ENCODE measurements at places on chromosomes 1 and 21.

DNA sequence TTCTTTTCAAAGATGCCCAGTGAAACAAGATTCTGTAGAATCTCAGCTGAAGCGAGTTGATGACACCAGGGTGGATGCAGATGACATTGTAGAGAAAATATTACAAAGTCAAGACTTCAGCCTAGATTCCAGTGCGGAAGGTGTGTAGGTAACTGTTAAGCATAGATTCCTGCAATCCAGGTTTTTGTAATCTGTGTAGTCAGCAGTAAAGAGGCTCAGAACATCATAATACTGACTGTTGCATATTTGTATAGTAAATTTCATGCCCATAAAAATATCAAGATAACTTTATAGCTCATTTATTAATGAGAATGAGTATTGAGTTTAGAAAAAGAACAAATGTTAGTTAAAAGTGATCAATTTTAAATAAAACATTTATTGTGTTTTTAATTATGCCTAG, 32.2 kb downstream of the HENMT1 start:
- no peak for DNase-seq

DNA sequence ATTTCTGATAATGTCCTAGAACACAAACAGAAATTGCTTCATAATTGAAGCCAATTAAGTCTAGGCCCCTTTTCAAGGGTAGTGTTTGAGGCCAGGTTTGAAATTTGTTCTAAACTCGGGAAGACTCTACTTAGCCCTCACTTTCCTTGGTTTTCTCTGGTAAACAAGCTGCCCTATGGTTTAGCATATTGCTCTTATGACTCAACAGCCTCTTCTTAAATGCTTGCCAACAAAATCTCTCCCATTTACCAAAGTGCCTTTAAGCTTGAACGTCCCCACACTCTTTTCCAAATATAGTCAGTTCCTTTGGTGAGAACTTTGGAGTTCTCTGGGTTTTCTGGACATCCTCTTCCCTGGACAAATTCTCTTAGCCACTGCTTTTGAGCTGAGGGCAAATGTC, 5.8 kb upstream of the LCE6A start:
- DNase-seq: no peak

- no peak for DNase-seq
Measured at GRCh38 chr1:59554011-59554663, 257.2 kb downstream of the FGGY start.

- DNase-seq: no peak
Measured at GRCh38 chr1:86971778-86972177, 57.3 kb downstream of the HS2ST1 start.

DNA sequence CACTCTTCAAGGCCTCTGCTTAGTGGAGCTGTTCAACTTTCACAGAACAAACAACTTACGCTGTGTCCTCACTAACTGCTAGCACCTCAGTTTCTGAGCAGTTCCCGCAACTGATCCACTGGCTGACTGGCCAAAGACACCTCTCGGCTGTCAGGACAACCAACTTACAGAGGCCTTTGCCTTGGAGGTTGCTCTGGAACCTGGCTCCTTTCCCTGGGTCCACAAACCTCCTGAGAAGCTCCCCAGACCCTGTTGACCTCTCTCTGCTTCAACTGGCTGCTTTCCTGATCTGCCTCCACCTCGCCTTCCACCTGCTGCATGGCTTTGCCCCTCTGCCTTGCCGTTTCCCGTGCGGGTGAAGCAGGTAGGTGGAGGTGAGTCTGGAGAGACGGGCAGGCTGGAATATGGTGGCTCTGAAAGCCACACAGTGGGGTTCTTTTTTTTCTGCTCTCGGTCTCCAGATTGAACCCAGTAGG, 13.0 kb downstream of the BTBD19 start:
- DNase-seq: no peak

- no peak for DNase-seq
Measured at GRCh38 chr1:59139396-59139795, 157.5 kb upstream of the FGGY start.

DNA sequence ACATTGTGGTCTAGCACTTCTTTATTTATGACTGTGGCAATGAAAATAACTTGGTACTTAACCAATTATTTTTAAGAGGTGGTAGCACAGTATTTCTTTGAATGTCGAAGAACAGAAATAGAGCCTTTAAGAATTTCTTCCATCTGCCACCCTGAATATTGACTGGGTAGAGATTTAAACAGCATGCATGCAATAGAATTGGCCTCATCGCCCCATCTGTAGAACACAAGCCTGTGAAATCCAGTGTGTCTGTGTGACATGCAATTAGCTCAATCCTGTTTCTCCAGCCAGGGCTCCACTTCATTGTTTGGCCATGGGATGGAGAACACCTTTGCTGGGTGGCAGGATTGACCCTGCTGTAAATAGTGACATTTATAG, 17.1 kb upstream of the KLHDC8A start:
- DNase-seq: no peak

- DNase-seq: no peak
Measured at GRCh38 chr1:116674751-116675150, 7.2 kb upstream of the IGSF3 start.

DNA sequence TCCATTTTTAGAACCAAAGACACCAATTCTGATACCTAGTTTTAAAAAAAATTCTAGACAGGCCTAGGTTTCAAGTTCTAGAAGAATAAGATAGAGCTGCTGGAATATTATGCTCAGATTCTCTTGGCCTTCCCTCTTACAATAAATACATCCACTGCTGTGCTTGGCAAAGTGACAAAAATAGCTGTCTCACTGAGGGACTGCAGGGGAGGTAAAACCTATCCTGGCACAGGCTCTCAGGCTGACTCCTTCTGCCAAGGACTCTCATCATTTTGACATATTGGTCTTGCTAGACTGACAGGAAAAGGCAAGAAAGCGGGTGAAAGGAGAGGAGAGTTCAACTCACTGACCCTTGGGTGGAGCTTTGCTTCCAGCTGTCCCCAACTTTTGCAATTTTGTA, 197.0 kb upstream of the LHX8 start:
- no peak for DNase-seq

GRCh38 chr1:54950369-54951163, 29.9 kb upstream of the TMEM61 start:
- DNase-seq: peak; percentile 63

- DNase-seq: no peak
Measured at GRCh38 chr1:160647329-160647720, 481 bp upstream of the SLAMF1 start.

- DNase-seq: no peak
Measured at GRCh38 chr1:203467550-203467921, 8.1 kb upstream of the PRELP start.

DNA sequence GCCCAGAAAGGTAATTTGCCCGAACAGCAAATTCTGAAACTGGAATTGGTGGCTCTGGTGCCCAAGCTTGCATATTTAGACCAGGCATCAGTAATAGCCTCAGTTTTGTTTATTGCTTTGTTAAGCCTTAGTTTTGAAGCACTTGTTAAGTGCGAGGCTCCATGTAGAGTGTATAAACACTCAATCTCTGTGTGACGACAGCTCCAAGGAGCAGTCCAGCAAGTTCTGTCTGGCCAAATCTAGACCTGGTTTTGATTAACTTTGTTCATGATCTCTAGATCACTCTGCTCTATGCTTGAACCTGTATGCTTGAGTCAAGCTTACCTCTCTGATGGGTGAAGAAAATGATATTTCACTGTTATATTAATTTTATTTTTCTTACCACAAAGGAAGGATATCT, 37.4 kb downstream of the DOP1B start:
- no peak for DNase-seq

DNA sequence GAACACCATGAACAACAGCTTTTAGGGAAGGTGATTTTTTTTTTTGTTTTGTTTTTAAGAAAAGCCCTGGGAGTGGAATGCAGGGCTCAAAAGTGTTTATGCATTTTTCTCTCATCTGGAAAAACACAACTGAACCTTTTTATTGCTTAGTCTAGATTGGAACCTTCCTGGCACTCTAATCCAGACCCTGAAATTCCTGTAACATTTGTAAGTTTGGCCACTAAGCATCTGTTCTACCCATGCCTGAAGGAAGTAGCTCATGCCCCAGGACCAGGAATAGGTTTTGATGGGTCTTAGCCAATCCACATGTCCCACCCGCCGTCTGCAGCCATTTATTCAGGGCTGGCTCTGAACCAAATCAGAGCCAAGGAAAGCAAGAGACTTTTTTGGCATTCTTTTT, 39.7 kb upstream of the SLC2A1 start:
- no peak for DNase-seq

DNA sequence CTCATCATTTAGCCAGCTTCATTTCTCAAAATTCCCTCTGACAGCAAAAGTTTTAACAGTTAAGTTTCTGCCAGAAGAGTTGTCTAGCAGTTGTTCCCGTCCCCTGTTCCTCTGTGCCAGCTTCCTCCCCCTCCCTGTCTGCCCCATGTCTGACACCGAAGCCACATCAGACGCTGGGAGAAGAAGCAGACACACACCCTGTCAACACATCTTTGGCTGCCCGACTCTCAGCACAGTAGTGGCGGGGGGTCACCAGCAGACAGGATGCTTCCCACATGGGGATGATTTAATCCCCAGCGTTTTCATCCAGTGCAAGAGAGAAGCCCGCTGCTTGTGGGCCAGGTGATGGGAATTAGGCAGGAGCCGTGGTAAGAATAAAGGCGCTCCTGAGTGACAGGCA, 379.4 kb upstream of the RUNX1 start:
- peak; percentile 10 for DNase-seq

DNA sequence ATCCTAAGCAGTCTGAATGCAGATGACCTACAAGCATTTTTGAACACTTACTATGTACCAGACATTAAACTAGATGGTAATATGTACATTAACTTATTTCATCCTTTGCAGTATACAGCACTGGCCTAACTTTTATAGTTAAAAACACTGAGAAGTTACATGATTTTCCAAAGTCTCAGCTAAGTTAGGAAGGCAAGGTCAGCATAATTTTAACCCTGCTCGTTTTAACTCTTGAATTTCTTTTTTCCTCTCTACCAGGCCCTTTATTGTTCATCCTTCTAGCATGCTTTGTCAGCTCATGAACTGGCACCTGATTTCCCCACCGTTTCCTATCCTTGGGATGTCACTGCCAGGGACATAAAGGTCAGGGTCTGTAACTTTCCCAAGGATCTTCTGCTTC, 76.9 kb upstream of the ZC3H11B start:
- DNase-seq: no peak

- DNase-seq: no peak
Measured at GRCh38 chr1:181092056-181092455, 3.6 kb downstream of the IER5 start.

DNA sequence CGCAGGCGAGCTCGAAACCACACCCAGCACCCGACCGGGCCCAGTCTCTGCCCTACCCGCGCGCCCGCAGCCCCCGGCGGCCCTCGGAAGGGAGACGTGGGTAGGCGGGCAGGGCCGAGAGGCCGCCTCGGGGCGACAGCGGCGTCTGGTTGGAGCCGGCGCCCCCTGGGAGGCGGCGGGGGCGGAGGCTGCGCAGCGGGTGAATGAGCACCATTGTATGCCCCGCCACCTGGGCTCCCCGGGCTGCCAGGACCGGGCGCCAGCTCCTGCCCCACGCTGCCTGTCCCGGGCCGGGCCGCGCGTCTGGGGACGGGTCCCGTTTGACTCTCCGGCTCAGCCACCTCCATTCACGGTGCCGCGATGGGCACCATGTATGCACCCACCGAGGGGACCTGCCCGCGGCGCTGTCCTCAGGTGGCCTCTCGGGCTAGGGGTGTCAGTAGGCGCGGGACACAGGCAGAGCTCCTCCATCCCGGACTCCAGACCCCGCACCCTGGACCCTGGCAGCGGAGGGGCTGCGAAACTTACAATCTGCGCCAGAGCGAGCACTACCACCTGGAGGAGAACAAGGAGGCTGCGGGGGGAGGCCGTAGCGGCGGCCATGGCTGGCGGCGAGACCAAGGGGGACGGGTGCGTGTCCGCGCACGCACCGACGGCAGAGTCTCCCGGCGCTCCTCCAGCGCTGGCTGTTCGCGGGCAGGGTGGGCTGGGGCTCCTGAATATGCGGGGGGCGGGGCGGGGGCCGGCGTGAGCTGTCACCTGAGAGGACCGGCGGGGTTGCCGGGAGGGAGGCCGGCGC, at the start of gene COL9A2:
Gene COL9A2 (minus strand): TSS at position 692 of the 799 bp plus-strand sequence. CDS start 89 bp downstream, at position 603.
- peak; percentile 50 for DNase-seq

- no peak for DNase-seq
Measured at GRCh38 chr1:61569303-61569621, 155.7 kb downstream of the TM2D1 start.

DNA sequence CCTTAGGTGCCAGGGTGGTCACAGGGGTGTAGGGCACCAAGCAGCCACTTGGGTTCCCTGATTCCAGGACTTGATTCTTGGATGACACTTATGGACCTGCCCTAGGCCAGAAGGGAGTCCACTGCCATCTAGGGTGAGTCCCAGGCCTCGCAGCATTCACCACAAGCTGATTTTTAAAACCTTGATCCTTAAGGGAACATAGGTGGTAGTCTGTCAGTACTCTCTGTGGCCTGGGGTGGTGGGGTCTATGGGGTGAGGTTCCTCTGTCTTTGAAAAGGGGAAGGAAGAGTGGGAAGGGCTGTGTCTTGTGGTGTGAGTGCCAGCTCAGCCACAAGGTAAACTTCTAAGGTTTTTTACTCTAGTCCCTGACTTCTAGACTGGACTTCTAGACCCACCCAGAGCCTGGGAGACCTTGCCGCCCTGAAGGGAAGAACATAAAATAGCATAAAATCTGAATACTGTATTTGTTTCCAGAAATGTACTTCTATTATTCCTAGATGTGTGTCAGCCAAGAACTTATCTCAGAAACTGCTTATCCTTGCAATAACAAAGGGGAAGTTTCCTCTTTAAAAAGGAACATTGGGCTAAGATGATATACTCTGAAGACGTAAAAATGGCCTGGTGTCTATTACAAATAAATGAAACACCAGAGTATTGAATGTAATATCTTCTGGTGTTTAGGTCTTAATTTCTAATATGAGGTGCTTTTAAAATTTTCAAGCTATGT, 757.3 kb downstream of the LTN1 start:
- DNase-seq: peak; percentile 82

DNA sequence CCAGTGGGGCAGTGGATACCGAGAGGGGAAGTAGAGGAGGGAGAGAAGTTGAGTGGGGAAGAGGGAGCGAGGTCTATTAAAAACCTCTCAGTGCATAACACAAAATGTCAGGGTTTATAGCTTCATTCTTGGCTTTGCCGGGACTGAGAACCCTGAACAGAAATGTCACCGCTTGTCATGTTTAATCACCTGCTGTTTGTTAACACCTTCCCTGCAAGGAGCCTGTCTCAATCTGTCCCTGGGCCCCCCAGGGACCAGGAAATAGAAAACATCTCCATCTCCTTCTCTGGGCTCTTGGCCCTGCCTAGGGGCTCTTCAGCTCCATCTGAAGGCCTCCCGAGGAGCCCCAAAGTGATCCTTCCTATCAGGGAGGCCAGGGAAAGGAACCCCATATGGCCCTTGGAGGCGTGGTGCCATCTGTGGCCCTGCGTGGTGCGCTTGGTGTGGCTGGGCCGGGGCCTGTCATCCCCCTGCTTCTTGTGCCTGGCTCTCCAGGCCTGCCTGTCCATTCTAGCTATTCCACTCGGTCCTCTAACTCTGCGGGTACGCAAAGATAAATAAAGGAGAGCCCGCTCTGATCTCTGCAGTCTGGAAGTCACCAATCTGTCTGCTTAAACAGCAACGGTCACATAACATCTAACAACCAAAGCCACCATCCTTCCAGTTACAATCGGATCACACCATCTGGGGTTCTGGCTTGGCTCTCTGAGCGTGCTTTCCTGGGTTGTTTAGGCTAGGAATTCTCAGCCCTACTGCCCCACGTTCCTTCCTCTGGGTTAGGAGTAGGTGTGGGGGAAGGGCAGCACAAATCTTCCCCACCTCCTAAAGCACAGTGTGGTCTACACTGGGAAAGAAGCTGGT, 113.8 kb downstream of the CASZ1 start:
- no peak for DNase-seq

- DNase-seq: no peak
Measured at GRCh38 chr1:168512864-168513595, 30.8 kb downstream of the XCL2 start.

- DNase-seq: peak; percentile 4
Measured at GRCh38 chr1:237672748-237673147, 218.0 kb downstream of the ZP4 start.
